ENCODE measurements at places on chromosomes 16 and 17. TPM values are rescaled to one million over a fixed set of nuclear protein-coding genes. Genes with fewer than 3 reads are reported as not detected.

DNA sequence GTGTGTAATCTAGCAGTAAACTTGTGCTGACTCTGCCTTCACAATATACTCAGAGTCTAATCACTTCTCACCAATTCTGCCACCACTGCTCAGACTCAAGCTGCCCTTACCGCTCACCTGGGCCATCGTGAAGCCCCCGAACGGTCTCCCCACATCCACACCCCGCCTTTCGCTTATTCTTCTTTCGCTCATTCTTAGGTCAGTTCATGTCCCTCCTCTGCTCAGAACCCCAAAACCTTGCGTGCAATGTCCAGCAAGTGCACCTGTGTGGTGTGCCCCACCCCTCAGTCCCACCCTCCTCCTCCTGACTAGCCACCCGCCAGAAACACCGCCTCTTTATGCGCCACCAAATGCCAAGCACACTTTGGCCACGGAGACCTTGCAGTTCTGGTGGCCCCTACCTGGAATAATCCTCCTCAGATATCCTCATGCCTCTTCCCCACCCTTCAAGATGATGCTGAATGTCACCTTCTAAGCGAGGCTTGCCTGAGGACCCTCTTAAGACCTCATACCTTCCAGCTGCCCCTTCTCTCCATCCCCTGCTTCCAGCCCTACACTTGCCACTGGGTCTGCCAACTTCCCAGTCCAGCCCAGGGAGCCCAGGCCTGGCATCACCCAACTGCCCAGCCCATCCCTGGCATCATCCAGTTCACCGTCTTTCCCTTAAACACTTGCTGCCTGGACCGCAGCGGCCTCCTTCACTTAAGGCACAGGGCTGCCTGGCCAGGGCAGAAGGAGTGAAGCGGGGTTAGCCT lies 34.3 kb upstream of the RBFOX3 start:
- no peak for DNase-seq

Gene PMM2
- total RNA-seq: 13.7 TPM

Gene CASKIN2
- 34.3 TPM for total RNA-seq

- DNase-seq: no peak
These were observed 225.7 kb downstream of the C16orf78 start for GRCh38 chr16:49599281-49599680.

GRCh38 chr17:69672924-69673323 lies 258.4 kb downstream of the MAP2K6 start:
- no peak for DNase-seq

- DNase-seq: no peak
These were observed 503.3 kb downstream of the CDH13 start for GRCh38 chr16:83130039-83130438.

- DNase-seq: no peak
These were observed 583.1 kb upstream of the SALL1 start for GRCh38 chr16:51734220-51734619.

Gene ZPBP2
- total RNA-seq: not detected

DNA sequence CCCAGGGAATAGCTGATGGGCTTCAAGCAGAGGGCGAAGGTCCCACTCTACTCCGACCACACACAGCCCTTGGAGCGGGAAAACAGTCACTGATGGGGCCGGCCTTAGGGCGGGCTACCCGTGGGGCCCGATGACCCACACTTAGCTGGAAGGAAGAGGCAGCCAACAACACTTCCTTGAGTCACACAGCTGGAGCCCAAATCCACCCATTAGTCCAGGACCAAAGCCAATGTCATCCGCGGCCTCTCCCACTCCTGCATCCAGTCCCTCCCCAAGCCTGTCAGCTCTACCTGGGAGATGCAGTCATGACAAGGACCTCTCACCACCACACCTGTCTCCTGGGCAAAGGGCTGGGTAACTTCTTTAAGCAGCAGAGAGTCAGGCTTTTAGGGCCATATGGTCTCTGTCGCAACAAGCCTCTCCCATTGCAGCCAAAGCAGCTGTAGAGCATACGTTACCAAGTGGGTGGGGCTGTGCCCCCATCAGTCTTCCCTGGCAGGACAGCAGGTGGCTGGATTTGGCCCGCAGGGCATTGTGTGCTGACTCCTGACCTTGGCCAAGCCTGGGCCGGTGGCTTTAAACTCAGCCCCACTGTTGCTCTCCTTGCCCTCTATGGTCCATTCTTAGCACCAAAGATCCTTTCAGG lies 110.7 kb downstream of the SOCS1 start:
- DNase-seq: peak; percentile 53

Gene CD300E
- total RNA-seq: 0.30 TPM

DNA sequence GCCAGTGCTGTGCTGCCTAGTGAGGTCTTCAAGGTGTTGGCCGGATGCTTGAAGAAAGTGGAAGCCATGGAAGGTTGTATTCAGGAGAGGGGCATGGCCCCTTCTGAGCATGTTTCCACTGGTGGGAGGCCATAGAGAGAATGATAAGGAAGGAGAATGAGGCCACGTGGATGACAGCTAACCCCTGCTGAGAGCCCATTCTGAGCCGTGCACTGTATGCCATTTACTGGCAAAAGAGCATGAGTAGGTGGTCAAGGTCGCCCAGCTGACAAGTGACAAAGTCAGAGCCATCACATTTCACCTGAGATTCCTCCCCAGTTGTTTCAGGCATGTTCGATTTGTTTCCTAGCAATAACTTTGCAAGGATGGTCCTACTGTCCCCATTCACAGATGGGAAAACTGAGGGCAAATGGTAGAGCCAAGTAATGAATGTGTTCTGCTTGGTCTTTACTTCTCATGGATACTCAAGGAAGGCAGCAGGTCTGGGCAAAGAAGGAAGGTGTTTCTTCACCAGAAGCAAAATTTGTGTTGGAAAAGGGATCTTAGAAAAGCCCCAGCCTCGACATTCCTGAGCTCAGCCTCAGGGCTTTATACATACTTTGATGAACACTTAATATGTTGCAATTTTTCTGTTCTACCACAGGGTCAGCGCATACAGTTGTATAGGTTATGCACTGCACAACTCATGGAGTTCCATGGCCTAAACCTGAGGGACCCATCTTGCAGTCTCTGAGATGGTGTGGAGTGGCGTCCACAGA lies 10.5 kb upstream of the NKD1 start:
- DNase-seq: no peak

DNA sequence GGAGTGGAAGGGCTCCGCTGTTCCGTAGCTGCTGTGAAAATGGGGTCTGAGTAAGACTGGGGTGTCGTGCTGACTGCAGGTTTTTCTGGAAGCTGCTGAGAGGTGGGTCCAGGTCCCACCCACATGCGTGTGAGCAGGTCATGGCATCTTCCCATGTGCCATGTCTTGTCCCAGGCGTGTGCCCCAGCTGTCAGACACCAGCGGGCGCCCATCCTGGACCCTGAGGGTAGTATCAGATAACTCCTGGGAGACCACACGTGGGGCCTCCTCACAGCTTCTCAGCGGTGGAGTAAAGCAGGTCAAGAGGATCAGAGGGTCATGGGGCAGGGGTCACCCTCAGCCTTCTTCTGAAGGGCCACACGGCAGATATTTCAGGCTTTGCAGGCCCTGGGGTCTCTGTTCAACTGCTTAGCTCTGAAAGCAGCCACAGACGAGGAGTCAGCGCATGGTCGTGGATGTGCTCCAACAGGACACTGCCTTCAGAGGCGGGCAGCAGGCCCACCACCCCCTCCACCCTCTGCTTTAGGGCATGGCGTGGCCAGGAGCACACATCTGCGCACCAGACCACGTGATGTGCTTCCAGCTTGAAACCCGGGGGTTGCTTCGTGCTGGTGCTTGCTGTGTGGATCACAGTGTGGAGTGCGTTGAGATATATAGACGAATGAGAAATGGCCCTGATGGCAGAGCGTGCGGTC lies 68.7 kb downstream of the BANP start:
- no peak for DNase-seq

Gene ATP1B2
- total RNA-seq: 2.8 TPM

- DNase-seq: no peak
These were observed 26.0 kb downstream of the CEP131 start for GRCh38 chr17:81196505-81197408.

DNA sequence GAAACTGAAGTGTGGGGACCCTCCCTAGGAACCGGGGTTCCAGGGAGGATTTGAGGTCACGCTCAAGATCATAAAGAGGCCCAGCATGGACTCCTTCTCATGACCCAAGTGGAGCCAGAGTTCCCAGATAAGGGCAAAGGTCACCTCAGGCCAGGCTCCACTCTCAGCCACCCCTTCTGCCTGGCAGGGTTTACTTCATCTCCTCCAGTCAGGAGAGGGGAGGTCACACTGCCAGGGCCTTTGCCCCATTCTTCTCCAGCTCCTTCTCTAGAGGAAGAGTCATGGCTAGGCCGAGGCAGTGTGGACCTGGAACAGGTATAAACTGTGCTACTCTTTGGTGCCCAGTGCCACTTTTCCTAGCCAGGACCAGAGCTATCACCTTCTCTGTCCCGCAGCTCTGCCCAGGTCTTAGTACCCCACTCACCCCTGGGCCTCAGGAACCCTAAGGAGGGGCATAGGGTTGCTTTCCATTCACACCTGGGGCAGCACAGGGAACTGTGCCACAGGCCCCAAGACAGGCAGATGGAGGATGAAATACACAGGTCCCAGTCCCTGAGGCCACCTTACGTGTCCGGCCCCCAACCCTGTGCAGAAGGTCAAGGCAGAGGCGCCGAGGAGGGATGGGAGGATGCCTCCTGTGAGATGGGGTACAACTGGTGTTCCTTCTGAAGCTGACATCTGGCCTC lies 879 bp upstream of the ACSF2 start:
- no peak for DNase-seq

Gene TEKT5
- not detected for total RNA-seq

DNA sequence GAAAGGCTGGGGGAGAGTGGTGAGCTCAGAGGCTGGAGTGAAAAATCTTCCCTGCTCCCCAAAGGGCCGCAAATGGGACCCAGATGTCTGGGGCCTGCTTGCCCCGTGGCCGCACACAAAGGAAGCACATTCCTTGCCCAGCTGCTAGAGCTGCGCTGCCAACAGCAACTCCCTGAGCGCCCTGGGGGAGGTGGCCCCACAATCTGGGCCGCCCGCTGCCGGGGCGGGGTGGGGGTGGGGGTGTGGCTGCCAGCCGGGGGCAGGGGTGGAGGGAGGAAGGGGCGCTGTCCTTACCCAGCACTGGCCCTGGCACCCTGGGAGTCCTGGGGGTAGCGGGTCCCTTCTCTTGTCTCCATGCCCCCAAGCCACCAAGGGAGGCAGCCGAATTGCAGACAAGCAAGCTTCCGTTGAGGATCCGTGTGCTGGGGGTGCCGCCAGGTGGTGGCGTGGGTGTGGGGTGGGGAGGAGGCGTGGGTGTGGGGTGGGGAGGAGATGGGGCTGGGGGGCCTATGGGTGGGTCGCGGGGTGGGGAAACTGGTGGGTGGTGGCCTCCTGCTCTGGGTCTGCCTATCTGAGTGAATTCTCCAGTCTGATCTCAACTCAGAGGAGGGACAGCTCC lies 48.4 kb upstream of the PABPN1L start:
- peak; percentile 63 for DNase-seq

Gene RPRML
- total RNA-seq: not detected

Gene RPS6KB1
- total RNA-seq: 20.3 TPM

DNA sequence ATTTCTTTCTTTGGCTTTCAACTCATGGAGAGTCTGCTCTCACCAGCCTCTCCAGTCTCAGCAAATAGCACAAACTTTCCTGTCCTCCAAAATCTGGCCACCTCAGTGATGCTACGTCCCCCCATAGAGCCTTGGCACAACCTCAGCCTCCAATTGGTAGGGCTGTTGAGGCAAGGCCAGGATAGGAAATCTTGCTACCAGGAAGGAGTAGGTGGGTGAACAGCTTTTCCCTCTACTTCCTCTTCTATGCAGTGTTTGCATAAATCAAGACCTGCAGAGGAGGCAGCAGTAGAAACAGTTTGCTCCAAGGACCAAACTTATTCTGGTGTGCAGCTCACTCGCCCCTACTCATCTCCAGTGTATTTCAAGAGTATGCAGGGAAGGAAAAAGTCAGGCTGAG lies 701 bp upstream of the DPEP2 start:
- DNase-seq: no peak

GRCh38 chr17:54876656-54877195 lies 23.9 kb upstream of the TOM1L1 start:
- DNase-seq: no peak

Gene KRTAP9-8
- total RNA-seq: not detected

Gene SYNGR2
- 86.9 TPM for total RNA-seq

- peak; percentile 67 for DNase-seq
These were observed 59.8 kb downstream of the NEUROD2 start for GRCh38 chr17:39547713-39548478.

Gene SERPINF2
- total RNA-seq: 0.33 TPM

DNA sequence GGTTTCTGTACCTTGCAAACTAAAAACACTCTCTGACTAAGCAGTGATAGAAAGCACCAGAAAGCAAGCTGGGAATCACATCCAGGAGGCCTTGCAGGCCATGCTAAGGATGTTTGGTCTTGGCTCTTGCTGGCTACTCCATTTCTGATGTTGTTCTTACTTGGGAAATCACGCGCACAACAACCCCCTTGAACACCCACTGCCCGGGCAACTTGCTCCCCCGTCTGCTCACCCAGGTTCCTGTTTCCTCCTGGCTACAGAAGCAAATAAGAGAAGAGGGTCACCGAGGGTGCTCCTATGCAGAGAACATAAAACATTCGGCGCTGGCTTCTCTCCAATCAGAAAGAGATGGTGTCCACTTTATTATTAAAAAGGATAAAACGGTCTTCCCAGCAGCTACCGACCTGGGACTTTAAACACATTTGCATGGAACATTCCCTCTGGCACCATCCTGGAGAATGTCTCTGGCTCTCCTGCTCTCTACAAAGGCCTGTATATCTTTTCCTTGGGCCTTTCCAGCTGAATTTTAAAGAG lies 271.2 kb upstream of the RPL38 start:
- DNase-seq: no peak

DNA sequence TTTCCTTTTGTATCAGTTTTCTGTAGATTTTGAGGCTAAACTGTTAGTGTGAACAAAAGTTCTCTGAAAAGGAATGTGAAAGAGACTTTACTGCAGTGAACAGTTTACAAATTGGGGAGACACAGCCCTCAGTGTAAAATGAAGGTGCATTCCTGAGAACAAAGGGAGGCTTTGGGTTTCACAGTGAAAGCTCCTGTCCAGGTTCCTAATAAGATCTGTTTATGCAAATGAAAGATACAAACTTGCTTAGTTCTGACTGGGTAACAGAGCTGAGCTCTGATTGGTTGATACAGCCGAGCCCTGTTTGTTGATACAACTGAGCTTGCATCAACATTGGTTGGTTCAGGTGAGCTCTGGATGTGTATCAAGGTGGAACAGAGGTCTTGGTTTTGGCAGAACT lies 8.3 kb upstream of the CDRT15 start:
- no peak for DNase-seq

Gene ST6GALNAC2
- total RNA-seq: 4.3 TPM

Gene MT1B
- total RNA-seq: not detected

- DNase-seq: no peak
These were observed 34.4 kb downstream of the METRNL start for GRCh38 chr17:83113792-83114191.

Gene PRRT2
- 2.1 TPM for total RNA-seq

DNA sequence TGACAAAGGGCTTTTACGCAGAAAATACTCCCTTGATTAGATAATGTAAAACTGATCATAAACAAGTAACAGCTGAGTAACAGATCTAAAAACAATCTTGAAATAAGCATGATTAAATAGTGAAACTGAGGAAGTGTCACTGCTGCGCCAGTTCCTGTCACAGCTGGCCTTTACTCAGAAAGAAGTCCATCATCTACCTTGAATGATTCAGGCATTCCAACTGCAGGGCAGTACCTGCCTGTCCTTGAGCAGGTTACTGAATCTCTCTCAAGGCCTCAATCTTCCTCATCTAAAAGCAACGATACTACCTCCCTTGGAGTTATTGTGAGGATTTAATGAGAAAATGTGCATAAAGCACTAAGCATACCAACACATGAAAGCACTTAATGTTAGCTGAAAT lies 12.7 kb downstream of the PHLPP2 start:
- DNase-seq: no peak
